Suprapubic skin (tissue), 4 donors: ENCODE measurements at places on chromosomes 6 and 20.

- DNase-seq: no peak
These were observed 9.2 kb upstream of the HLA-DOB start for GRCh38 chr6:32825966-32826365.

DNA sequence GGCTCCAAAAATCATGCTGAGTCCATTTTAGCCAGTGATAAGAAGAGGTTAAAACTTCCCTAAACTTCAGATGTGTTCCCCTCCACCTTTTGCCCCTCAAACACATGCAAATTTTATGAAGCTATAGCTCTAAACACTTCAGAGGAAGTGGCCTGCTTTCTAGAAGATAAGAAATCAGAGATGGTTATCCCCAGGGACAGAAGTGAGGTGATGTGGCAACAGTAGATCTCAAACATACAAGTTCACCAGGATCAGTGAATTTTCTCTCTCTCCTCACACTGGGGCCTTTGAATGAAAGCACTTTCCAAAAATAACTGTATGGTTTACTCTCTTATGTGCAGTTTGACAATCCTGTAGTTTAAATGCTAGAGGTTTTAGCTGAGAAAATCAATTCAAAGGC is 332.0 kb downstream of the BTBD9 start:
- DNase-seq: no peak

- DNase-seq: no peak
These were observed 45.1 kb downstream of the KHDC1L start for GRCh38 chr6:73180076-73180738.

DNA sequence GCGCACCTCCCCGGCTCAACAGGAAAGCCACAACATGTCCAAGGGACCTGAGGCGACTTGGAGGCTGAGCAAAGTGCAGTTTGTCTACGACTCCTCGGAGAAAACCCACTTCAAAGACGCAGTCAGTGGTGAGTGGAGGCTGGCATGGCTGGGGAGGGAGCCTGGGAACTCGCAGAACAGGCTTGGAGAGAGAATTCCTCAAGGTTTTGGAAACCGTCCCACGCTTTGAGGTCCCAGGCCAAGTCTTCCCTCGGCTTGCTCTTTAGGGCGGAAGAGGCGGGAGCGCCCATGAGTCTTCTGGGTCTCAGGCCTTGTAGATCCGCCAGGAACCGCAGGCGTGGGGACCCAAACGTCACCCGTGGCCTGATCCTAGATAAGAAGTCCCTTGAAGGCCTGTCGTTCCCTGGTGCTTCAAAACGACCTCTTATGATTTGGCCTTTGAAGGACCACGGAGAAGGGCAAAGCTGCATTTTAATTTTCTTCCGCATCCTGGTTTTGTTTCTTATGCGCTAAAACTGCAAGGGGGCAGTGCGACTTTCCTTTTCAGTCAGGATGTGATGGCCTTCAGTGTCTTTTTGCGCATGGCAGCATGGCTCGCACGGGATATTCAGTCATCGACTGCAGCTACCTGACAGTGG is 2.0 kb downstream of the LAMP5 start:
- DNase-seq: no peak

GRCh38 chr6:75762063-75762462 is 13.0 kb downstream of the MYO6 start:
- no peak for DNase-seq

- no peak for DNase-seq
These were observed 78.4 kb downstream of the GMPR start for GRCh38 chr6:16316741-16317251.

DNA sequence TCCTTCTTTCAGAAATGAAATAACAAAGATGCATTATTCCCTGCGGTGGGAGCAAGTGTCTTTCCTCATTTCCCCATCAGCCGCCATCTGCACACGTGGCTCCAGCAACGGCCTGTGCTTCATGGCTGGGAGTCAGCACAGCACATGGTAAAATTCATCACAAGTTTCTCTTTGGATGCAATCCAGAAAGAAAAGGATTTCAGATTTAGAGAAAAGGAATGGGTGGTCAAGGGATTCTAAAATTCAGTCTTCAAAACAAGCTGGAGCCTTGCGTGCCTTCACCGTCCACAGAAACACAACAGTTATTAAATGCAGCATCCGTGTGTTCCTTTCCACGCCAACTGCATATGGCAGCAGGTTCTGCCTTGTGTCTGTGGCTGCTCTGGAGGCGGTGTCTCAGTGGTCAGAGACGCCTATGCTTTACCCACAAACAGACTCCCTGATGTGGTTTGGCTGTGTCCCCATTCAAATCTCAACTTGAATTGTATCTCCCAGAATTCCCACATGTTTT is 107.6 kb downstream of the THBS2 start:
- no peak for DNase-seq

DNA sequence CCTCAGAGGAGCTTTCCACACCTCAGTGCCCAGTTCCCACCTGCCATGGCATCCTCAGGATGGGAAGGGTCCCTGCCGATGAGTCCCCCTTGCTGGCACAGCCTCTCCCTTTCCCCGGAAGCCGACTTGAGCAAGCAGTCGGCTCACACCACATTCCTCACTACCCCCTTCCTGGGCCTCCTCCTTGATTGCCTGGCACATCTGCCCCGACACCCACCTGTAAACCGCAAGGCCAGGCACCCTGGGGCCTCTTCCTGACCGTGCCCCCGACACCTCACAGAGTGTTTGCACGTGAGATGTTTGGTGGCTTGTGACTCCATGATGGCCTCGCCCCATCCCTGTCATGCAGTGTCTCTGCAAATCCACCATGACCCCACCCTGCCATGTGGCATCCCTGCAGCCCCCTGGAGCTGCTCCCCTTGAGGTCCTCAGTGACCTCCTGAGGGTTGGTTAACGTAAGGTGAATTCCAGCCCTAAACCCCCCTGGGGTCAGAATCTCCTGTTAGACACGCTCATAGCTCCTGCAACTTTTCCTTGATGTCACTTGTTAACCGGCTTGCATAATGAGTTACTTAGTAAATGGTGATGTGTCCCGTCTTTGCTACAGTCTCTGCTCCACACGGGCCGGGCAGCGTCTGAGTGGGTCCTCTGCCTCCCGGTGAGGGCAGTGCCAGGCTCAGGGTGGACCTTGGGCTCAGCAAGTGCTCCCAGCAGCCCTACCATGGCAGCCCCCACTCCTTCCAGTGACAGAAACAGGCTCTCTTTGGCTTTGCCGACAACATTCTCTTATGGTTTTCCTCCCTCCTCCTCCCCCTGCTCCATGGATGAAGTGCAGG is 115.9 kb upstream of the FRMD1 start:
- DNase-seq: peak; percentile 64

DNA sequence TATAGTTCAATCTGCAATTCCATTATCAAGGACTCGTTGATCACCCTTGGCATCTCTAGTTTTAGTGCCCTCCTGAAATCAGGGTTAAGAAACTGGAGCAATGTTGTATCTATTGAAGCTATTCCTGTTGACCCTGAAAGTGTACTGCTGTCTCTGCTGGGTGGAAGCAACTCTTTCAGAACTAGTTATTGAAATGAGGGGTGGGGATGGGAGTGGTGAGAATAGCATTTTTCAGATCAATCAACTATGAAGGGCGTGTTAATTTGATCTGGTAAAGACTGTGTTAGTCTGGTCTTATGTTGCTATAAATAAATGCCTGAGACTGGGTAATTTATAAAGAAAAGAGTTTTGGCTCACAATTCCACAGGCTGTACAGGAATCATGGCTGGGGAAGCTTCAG is 152.5 kb upstream of the BMP5 start:
- no peak for DNase-seq

- no peak for DNase-seq
These were observed 129.5 kb upstream of the PTPN1 start for GRCh38 chr20:50380697-50381040.

- DNase-seq: no peak
These were observed 29.0 kb downstream of the DAAM2 start for GRCh38 chr6:39821046-39821740.

GRCh38 chr6:42933205-42933604 is 3.9 kb downstream of the CNPY3 start:
- DNase-seq: no peak

DNA sequence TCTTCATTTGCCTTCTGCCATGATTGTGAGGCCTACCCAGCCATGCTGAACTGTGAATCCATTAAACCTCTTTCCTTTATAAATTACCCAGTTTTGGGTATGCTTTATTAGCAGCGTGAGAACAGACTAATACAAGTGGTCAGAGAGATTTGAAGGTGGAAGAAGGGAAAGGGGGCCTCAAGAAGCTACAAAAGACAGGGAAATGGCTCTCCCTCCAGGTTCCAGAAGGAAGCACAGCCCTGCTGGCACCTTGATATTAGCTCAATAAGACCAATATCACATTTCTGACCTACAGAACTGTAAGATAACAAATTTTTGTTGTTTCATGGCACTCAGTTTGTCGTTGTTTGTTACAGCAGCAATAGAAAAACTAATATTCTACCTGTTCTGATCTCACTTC is 536.5 kb upstream of the MARCKS start:
- no peak for DNase-seq

DNA sequence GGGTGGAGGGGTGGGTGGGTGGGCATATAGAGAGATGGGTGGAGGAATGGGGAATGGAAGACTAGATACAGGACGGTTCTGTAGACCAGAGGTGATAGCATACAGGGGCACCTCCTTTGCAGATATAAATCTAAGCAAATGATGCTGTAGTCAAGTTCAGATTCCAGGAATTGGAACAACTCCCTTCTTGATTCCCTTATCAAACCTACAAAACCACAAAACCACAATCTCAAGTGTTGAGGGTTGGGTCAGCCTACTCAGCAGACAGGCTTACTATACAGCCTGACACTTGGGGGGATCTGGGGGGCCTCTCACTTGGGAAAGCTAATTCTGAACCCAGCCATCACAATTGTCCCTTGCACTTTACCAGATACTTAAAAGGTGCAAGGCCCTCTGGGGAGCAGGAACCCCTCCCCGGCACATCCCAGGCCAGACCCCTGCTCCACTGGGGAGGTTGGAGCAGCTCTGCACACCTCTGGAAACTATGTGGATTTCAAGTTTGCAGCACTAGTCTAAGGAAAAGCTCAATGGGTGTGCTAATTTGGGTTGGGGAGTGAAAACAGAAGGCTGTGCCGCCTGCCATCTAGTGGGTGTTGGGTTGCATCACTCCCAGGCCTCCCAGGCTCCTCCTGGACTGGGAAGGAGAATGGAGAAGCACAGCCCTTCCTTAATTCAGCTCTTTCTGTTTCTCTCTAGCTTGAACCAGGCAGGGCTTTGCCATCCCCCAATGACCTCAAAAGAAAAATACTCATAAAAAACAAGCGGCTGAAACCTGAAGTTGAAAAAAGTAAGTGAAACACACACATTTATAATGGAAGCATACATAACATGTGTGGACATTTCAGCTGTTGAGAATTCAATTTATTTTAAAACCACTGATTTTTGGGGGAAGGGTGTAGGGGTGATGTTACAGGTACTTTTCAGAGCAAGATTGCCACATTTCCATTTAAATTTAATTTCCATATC is 121.2 kb upstream of the LAMP5 start:
- no peak for DNase-seq

DNA sequence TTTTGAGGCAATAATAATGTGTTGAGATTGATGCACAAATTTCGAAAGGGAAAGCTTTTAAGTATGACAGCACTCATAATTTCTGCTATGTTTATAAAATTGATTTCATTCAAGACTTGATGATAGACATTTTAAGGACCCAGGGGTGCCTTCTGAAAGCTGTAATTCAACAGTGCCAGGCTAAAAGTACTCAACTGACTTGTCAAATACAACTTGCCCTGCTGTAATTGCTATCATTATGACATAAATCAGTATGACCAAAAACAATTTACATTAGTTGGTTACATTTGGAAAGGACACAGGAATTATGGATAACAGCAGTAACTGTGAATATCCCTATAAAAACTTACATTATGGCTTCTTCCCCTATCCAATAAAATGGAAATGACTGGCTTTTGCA is 178.9 kb downstream of the MMUT start:
- no peak for DNase-seq

GRCh38 chr20:46558511-46558959 is 8.1 kb upstream of the OCSTAMP start:
- DNase-seq: peak; percentile 71

GRCh38 chr6:15776458-15776980 is 113.7 kb upstream of the DTNBP1 start:
- no peak for DNase-seq

GRCh38 chr20:54512694-54513093 is 37.3 kb downstream of the DOK5 start:
- no peak for DNase-seq

DNA sequence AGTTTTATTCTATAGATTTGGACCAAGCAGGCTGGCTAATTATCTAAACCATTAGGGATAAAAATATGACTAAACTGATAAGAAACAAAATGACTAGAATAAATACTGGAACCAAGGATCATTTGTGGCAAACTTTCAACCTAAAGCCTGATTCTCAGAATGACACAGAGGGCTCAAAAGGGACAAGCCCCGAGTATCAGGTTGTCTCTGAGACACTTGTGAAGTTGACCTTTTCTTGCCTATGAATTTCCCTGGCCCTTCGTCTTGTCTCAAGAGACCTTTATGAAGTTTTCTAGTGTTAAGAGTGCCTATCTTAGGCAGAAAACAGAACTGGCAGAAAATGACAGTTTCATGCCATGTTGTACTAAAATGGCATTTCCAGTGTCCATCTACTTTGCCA is 68.3 kb downstream of the IMPG1 start:
- DNase-seq: no peak

- DNase-seq: peak; percentile 41
These were observed 47.0 kb downstream of the MYH7B start for GRCh38 chr20:35002426-35003210.

GRCh38 chr6:111646942-111647341 is 41.3 kb upstream of the TRAF3IP2 start:
- DNase-seq: peak; percentile 91
